ENCODE measurements at places on chromosomes 3 and 15.

GRCh38 chr3:46186471-46187340 lies 21.4 kb downstream of the CCR1 start:
- DNase-seq = no peak

DNA sequence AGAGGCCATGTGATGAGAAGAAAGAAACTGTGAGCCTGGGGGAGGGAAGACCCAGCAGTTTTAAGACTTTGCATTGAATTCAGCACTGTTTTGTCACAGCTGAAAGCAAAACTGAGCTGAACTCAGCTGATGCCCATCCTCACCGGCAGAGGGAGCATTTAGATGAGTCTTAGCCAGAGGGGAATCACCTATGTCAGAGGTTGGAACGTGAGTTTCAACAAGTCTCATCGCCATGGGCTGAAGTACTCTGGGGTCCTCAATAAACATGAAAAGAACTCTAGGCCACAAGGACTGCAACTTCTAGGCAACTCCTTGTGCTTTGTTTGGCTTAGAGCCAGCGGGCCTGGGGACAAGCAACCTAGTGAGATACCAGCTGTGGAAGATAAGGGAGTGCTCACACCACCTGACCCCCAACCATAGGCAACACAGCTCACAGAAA lies 324.5 kb downstream of the TBL1XR1 start:
- DNase-seq = no peak

DNA sequence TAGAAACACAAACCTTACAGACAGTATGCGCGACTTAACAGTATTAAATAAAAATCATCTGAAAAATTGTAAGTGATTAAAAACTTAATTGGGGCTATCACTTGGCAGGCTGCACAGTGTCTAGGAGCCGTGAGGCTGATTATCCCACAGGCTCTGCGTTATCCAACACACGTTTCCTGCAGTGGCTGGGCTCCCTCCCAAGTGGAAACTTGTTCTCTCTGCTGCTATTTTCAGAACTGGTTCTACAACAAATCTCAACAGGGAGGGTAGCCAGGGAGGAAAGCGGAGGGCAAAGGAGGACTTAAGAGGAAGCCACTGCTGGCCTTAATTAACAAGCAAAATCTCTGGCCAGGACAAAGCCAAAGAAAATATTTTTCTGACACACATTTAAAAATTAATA lies 555.2 kb downstream of the MAGI1 start:
- peak; percentile 46 for DNase-seq

- DNase-seq = no peak
These were observed 91.1 kb upstream of the TPM1 start for GRCh38 chr15:62951481-62951880.

DNA sequence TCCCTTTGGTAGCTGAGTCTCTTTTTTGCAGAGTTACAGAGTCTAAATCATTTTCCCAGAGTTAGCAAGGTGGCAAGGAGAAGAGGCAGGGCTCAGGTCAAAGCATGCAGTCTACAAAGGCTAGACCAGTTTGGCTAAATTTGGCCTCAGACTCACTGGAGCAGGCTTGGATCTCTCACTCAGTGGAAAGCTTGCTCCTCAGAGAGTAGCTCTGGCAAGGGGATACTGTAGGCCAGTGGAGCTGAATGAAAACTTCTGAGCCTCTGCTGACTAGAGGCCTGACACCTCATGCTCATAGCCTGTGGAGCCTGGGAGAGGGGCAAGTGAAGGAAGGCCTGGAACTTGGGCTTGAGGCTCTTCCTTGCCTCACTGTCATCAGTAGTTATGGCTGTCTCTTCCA lies 101.0 kb downstream of the MOBP start:
- DNase-seq = no peak

DNA sequence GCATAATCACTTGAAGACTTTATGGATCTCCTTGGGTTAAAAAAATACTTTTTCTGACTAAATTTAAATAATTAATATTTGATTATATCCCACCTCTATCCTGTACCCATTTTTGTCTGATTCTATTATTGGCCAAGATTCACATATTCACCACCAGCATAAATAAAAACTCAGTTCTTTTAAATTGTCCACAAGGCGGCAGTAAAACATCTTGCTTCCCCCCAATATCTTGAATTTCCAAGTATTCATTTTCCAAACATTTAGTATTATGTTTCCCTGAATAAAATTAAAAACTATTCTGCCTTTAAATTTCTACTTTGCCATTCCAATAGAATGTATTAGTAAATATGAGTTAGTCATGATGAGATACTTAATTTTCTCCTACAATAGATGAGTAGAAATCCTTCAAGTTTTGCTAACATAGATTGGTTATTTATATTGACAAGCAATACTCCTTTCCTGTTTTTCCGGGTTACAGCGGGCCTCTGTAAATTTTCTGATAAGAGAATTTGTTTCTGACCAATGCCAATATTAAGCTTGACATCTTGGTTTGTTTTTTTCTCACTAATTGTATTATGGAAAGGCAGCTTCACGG lies 218.7 kb upstream of the MDFIC2 start:
- DNase-seq = peak; percentile 26

- DNase-seq = no peak
These were observed 12.8 kb downstream of the LYSMD2 start for GRCh38 chr15:51724673-51725072.

DNA sequence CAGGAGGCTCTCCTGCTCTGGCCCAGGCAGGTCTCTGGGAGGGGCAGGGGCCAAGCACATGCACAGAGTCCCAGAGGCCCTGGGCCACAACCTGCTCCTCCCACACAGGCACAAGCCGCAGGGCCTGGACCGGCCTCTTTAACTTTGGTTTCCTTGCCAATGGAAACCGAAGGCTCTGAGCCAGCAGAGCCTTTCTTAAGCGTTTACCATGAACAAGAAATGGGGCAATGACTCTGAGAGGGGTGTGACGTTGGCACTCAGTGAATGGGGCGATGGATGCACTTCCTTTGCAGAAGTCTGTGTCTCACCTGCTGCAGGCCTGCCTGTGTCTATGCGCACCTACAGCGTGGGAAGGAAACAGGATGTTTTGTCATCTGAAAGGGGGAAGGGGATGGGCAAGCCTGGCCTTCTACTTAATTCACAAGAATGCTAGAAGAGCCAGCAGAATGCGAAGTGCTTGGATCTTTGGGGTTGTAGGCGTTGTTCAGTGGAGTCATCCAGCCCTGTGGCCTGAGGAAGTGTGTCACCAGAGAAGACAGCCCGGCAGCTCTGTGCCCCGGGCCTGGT lies 41.8 kb downstream of the IFT122 start:
- no peak for DNase-seq

GRCh38 chr15:58556028-58556361 lies 124.2 kb downstream of the LIPC start:
- DNase-seq = no peak

DNA sequence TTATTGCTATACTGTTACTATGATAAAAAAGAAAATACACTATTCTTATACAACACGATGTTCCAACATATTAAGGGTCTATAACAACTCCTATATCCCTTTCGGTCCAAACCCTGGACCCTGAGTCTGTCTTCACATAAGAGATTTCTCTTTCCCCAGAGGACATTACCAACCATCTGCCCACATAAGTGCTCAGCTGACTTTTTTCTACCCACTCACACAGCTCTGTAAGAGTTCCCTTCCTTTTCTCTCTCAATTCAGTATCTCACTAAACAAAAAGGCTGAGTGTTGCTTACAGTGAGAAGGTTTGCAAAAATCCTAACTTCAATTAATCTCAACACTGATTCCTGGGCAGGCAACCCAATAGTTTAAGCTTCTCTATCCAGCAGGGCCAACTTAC lies 30.5 kb downstream of the ITGB5 start:
- DNase-seq = no peak

GRCh38 chr3:58192069-58192468 lies 18.7 kb downstream of the DNASE1L3 start:
- DNase-seq = no peak

DNA sequence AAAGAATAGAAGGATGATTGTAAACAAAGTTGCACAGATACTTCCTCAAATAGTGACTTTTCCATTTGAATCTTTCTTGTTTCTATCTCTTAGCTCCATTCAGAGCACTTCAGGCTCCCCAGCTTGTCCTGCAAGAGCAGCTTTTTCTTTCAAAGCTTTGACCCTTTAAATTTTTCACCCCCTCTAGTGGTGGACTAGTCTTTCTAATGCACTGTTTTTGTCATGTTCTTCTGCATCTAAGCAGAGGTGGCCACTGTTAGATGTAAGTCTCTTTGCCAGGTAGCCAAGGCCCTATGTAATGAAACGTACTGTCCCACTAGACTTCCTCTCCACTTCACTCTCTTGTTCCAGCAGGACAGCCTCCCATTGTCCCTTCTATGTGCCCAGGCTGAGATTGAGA lies 74.0 kb upstream of the MANF start:
- no peak for DNase-seq

GRCh38 chr15:36529296-36530011 lies 50.0 kb upstream of the CDIN1 start:
- no peak for DNase-seq

GRCh38 chr3:119628816-119629445 lies 31.2 kb downstream of the PLA1A start:
- no peak for DNase-seq

DNA sequence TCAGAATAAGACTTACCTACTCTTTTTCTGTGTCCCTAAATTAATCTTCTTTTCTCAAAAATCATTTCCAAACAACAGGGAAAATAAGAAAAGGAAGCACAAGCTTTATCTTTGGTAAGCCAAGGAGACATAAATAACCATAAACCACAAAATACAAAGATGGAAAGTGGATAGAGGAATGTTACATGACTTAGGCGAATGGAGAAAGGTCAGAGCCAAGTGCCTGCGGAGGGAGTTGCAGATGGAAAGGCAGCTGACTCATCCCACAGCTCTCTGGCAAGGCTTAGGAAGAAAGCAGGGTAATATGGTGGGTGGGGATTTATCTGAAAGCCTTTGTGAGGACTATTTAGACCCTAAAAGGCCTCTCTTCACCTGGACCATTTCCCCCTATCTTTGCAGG lies 72.8 kb downstream of the GALK2 start:
- DNase-seq = no peak

- DNase-seq = no peak
These were observed 15.6 kb upstream of the HTR3E start for GRCh38 chr3:184081116-184081830.

GRCh38 chr3:171752329-171752728 lies 58.0 kb downstream of the PLD1 start:
- DNase-seq = no peak

- no peak for DNase-seq
These were observed 123.8 kb downstream of the TAFA4 start for GRCh38 chr3:68808563-68808962.

GRCh38 chr3:81459733-81460132 lies 301.7 kb downstream of the GBE1 start:
- no peak for DNase-seq

- DNase-seq = peak; percentile 52
These were observed 67.1 kb upstream of the MCTP2 start for GRCh38 chr15:94164202-94164807.

- no peak for DNase-seq
These were observed 243.5 kb upstream of the UBE2E2 start for GRCh38 chr3:22959593-22959992.

- DNase-seq = no peak
These were observed 126.3 kb downstream of the FOXB1 start for GRCh38 chr15:60130398-60130797.

DNA sequence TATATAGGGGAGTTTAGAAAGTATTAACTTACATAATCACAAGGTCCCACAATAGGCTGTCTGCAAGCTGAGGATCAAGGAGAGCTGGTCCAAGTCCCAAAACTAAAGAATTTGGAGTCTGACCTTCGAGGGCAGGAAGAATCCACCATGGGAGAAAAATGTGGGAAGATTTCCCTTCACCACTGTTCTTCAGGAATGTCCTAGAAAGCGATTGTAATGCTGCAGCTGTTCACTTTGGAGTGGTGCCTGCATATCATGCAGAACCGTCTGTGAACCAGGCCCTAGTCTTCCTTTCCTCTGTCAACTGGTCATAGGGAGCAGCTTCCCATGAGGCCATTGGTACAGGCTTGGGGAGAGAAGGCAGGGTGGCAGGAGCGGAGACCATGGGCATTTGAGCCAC lies 497.9 kb upstream of the ARPP21 start:
- DNase-seq = no peak

- no peak for DNase-seq
These were observed 8.8 kb downstream of the CACNA2D3 start for GRCh38 chr3:54131026-54131605.

DNA sequence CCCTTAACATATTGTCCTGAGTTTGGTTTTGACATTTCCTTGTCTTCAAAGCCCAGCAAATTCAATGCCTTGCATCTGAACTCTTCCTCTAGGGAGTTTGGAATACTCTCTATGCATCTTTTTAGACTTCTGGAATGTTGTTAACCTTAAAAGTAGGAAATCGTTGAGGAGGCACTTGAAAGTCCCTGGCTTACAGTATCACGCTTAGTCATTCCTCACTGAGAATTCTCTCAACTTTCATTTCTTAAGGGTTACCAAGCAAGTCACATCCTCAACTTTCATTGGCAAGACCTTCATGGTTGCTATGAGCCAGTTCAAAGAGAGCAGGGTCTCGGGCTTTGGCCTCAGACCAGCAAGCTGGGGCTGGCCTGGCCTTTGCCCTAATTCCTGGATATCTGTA lies 89.9 kb downstream of the ASB7 start:
- DNase-seq = no peak

DNA sequence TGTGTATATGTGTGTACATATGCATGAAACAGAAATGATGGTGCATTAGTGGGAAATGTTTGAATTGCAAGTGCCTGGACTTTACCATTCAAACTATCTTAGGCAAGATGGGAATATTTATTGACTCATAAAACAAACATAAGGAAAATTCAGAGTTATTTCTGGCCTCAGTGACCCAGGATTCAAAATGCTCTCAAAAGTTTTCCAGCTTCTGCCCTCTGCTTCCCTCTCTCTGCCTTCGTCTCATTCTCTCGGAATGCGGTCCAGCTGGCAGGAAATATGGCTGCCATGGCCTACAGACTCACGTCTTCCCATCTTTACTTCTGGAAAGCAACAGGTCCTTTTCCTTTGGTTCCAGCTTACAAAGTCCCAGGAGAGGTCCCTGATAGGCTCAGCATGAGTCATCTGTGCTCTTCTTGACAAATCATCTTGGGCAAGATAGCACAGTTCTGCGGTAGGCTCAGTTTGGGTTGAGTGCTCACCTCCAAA lies 8.7 kb upstream of the ZNF774 start:
- no peak for DNase-seq

- peak; percentile 84 for DNase-seq
These were observed 44.0 kb downstream of the SMAD3 start for GRCh38 chr15:67109141-67110034.

DNA sequence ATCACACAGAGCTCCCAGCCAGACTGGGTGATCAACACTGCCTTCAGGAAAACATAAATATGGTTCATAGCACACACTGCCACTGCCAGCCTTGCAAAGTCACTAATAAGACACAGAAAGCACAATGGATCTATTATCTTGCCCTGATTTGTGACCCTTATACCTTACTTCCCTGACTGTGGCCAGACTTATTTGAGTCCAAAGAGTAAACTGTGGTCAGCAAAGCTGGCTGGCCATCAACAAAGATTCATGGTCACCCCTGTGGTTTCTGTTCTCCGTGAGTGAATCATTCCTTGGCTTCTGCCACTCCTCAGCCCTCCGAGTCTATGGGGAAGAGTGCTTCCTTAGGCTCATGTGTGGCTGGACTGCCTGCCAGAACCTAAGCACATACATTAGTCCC lies 437.7 kb downstream of the RAP2B start:
- no peak for DNase-seq

Measured in spinal cord (tissue), 10 donors.